Stimulated activated CD4-positive, alpha-beta T cell treated with anti-CD3 and anti-CD28 coated beads, TNF-alpha, amount 100 ng/mL, for 24 hours (primary cell): ENCODE measurements at places on chromosomes 11 and 22.

DNA sequence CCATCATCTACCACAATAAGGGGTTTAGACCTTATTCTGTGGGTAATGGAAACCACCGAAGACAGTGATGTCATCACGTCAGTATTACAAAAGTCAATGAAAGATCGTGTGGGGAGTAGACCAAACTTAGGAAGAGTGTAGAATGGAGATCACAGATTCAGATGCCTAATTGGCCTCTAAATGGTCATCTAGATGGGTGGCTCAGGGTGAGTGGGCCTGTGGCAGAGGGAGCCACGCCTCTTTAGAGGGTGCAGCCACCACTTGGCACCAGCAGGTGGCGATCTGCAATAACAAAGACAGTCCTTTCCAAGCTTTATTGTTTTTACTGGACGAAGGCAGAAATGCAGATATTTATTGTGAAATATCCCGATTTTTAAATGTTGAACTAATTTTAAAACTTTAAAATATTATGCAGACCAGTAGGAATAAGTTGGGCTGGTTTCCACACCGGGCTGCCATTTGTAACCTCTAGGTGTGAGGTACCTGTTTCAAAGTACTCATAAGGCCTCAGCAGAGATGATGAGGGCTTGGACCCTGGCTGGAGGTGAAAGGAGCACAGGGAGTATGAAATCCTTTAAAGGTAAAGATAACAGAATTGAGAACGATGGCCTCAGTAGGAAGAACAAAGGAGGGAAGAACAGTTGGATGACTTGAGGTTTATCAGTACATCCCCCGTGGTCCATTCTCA is 222.0 kb downstream of the DBX1 start:
- DNase-seq = no peak

GRCh38 chr22:49959782-49960158 is 802 bp upstream of the PIM3 start:
- DNase-seq = no peak

- no peak for DNase-seq
These were observed 69.0 kb downstream of the MED15 start for GRCh38 chr22:20576445-20576816.

DNA sequence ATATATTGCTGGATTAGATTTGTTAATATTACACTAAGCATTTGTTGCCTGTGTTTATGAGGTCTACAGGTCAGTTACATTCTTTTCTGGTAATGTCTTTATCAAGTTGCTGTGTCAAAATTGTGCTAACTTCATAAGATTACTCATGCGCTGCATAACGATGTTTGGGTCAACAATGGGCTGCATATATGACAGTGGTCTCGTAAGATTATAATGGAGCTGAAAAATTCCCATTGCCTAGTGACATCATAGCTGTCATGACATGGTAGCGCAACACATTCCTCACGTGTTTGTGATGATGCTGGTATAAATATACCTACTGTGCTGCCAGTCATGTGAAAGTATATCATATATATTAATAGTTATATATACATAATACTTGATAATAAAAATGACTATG is 34.2 kb downstream of the POLD3 start:
- no peak for DNase-seq

DNA sequence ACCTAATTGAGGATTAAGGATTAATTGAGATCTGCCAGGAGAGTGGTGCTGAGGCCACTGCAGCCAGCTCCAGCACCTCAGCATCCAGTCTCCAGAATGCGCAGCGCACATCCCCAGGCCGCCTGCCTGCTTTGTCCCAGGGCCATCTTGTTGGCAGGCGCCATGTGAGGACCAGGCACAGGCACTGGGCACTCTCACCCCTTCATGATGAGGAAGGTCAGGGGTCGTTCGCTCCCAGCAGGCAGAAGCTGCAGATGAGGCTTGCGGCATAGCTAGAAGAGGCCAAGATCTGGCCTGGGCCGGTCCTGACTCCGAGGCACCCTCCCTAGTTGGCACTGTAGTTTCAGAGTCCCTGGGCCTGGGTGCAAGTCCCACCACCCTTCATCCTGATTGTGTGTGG is 6.4 kb downstream of the CABP2 start:
- no peak for DNase-seq

DNA sequence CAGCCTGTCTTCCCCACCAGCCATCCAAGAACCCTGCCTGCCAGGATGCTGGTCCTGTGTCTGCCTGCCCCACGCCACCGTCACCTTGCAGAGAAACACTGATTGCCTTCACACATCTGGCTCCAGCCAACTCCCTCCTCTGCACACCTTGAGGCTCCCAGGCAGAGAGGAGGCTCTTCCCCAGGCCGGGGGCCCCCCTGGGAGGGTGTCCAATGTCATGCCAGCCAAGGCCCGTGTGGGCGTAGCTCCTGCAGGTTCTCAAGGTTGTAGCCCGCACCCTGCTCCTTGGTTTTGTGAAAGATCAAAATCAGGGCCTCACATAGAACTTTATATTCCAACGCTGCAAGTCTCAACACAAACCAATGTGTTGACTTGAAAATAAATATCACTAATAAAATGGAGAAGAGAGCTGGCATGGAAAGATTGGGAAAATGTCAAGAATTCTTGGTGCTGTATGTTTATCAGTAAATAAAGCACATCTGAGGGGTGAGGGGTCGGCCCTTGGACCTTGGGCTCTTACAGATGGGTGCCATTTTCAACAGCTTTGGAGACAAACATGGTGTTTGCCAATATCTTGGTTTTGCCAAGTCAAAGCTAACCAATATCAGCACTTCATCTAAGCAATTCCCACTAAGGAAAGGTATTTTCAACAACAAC is 6.7 kb upstream of the PPARA start:
- DNase-seq = no peak

DNA sequence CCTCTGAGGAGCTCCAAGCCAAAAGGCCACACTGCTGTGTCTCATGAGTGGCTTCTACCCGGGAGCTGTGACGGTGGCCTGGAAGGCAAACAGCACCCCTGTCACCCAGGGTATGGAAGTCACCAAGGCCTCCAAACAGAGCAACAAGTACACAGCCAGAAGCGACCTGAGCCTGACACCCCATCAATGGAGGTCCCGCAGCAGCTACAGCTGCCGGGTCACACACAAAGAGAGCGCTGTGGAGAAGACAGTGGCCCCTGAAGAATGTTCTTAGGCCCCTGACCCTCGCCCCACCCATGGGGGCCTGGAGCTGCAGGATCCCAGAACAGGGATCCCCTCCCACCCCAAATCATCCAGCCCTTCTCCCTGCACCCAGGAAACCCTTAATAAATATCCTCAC is 4.9 kb downstream of the RFPL2 start:
- DNase-seq = no peak

- DNase-seq = no peak
These were observed 51.4 kb downstream of the COPB1 start for GRCh38 chr11:14448240-14448639.

DNA sequence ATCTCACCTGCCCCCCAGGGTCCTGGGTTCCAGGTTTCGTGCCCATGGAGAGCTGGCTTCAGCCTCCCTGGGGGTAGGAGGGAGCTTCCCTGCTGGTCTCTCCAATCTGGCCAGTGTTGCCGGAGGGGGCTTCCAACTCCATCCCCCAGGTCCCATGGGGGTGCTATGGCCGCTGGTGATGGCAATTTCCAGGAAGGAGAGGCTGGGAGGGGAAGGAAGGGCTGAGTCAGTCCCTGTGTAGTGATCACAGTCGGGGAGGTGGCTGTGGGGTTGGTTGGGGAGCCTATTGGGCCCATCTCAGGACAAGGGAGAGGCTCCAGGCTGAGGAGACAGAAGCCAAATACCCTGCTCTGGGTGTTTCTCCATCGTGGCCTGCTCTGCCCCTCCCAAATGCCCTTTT is 5.7 kb upstream of the CDC42EP2 start:
- no peak for DNase-seq

DNA sequence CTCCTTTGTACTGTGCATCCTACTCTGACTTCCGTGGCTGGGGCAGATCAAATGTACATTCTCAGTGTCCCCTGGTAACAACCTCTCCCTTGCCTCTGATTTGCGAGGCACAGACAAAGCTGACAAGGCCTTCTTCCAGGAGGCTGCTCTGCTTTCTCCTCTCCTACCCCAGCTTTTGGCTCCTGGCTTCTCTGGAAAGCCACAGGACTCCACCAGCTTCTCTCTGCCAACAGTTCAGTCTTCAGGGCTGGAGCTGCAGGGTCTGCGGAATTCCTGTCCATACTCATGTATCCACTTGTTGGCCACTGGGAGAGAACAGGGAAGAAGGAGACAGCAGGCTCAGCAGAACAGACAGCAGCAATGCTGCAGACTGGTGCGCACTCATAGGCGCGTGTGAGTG is 44.4 kb downstream of the P4HA3 start:
- DNase-seq = no peak

DNA sequence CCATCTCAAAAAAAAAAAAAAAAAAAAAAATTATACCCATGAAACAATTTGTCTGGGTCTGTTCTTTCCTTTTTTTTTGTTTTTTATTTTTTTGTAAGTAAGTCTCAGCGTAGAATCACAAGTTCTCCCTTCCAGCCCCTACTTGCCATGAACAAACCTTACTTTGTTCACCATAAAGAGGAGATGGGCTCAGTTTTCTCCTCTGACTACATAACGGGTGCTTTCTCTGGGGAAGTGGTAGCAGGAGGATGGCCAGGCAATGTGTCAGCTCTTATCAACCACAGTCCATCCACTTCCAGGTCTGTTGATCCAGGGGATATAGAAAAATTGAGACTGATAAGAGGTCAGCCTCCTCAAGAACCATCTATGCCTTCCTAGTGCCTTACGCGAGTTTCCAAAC is 11.0 kb downstream of the ASCC2 start:
- DNase-seq = no peak

- no peak for DNase-seq
These were observed 201.8 kb upstream of the E2F8 start for GRCh38 chr11:19442554-19442910.

GRCh38 chr11:118910309-118911112 is 15.2 kb downstream of the BCL9L start:
- DNase-seq = no peak

DNA sequence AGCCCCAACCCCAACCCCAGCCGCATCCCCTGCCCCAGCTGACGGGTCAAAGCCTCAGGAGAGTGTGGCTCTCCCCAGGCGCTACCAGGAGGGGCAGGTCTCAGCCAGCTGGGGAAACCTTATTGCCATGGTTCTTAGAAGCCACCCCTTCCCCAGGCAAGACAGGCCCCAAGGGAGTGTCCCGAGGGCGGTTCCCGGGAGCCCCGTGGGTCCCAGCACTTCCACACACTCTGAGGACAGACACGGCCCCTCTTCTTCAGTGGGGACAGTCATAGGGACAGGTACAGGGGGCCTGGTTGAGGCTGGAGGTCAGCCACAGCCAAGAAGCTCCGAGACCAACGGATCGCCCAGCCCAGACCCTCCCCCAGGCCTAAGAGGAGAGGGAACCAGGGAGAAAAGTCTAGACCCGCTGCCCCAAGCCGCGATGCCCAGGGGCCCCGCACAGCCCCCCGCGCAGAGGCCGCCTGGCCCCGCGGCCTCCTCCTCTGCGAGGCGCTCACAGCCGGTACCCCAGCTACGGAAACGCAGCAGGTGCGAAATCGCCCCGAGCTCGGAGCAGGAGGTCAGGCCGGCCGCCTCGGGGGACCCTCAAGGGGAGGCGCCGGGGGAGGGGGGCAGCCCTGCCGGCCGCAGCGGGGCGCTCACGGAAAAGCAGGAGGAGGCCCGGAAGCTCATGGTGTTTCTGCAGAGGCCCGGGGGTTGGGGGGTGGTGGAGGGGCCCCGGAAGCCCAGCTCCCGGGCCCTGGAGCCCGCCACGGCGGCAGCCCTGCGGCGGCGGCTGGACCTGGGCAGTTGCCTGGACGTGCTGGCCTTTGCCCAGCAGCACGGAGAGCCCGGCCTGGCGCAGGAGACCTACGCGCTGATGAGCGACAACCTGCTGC is 2.6 kb downstream of the KLHDC7B start:
- no peak for DNase-seq

DNA sequence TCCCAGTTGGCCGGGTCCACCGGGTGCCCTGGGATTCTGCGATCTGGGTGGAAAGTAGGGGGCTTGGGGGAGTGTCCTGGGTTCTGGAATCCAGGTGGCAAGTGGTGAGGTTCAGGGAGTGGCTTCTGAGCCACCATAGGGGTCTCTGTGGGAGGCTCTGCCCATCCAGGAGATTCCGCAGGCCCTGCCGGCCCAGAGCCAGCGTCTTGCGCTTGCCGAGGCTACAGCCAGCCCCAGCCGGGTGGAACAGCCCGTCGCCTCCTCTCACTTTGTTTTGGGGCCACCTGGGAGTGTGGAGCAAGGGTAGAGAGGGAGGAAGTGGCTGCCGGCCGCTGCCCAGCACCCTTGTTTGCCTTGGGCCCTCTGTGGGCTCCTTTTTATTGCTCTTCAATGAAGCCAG is 60.6 kb upstream of the PPP6R3 start:
- DNase-seq = no peak

- no peak for DNase-seq
These were observed 20.5 kb upstream of the GSTP1 start for GRCh38 chr11:67562963-67563704.

DNA sequence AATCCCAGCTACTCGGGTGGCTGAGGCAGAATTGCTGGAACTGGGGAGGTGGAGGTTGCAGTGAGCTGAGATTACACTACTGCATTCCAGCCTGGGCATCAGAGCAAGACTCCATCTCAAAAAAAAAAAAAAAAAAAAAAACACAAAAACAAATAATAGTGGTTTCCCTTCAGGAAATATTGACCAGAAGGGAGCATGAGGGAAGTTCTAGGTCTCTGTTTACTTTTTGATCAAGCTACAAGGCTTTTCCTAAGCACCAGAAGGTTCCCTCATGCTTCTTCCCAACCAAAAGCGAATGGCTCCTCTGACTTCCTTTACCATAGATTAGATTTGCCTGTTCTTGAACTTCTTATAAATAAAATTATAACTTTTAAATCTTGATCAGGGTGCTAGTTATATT is 18.3 kb downstream of the MYO18B start:
- no peak for DNase-seq

DNA sequence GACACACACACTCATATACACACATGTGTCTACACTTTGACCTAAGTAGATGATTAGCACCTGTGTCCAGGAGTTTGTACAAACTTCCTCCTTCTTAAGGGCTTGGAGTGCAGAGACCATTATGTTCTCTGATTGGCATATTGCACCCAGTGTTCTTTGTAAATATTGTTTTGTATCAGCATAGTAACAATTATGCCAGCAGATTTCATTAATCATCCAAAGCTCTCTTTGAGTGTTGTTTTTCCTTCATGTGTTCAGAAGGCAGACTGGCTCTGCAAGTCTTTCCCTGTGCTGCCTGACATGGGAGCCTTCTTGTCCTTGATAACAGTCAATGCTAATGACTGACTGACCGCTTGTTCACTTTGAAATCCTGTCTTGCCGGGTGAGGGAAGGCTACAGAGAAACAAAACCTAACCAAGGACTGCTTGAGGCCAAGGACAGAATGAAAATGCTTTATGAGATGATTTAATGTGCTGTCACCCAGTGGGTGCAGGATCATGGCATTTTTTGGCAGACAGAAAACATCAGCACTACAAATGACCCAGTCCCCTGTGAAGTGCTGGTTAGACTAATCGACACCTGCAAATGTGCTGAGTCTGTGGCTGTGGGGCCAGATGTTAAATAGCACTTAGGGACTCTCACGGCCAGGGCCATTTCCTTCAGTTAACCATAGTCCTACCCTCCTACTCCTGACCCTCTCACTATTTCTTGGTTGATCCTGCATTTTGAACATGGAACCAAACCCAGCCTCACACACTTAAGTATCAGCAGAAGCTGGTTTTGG is 6.6 kb upstream of the BARX2 start:
- DNase-seq = no peak

GRCh38 chr22:48314073-48314472 is 1513.6 kb downstream of the BRD1 start:
- DNase-seq = no peak
